ENCODE measurements at places on chromosomes 4 and X. TPM values are rescaled to one million over a fixed set of nuclear protein-coding genes. Genes with fewer than 3 reads are reported as not detected.

DNA sequence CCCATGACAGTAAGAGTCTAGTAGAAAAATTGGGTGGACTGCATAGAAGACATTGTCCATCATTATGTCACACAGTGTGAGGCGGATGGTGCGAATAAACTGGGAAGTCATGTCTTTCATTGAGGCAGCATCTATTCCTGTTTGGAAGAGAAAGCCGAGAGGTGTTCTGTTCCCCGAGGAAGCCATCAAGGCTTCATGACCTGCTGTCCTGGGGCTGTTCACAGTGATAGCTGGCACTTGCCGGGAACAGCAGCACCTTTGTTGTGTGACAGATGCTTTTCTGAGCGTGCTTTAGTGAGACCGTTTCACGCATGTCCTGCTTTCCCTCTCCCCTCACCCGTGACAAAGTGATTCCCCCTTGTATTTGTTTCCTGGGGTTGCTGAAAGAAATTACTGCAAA is 20.3 kb downstream of the RGS12 start:
- no peak overlapping the region for H3K27ac ChIP-seq
- H3K4me1 ChIP-seq = no peaks in the 10 kb centered on the region
- no peak overlapping the region for H3K4me3 ChIP-seq
- no peak for DNase-seq
- no peaks in the 10 kb centered on the region for H3K27me3 ChIP-seq
- H3K36me3 ChIP-seq = no peaks in the 10 kb centered on the region

DNA sequence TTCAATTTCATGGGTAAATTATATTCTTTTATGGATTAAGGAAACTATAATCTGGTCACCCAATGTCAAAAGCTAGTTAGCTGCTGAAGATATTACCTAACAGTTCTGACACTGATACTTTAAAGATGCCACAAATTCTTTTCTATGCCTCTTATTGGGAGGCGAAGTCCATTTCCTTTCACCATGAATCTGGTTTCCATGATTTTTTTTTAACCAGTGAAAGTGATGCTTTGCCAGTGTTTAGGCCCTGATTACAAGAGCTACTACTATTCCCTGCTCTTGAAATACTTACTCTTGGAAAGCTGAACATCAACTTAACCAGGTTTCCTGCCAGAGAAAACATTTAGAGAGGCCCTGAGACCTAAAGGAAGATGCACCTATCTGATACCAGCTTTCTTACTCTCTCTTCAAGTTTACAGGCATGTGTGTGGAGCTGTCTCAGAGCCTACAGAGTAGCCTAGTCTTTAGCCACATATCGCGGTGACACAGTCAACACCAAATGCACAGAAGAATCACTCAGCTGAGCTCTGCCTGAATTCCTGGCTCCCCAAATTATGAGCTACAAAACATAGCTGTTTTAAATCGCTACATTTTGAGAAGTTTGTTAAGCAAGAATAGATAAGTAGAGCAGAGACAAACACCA is 1280.8 kb downstream of the PCDH7 start:
- no peaks in the 10 kb centered on the region for H3K27me3 ChIP-seq
- no peaks in the 10 kb centered on the region for H3K36me3 ChIP-seq
- DNase-seq = no peak
- H3K4me1 ChIP-seq = no peaks in the 10 kb centered on the region
- H3K27ac ChIP-seq = no peak overlapping the region

- DNase-seq = no peak
- H3K4me3 ChIP-seq = no peak overlapping the region
- H3K4me1 ChIP-seq = no peaks in the 10 kb centered on the region
- H3K27me3 ChIP-seq = peaks cover 12% of the 10 kb centered on the region
- H3K36me3 ChIP-seq = no peaks in the 10 kb centered on the region
- H3K27ac ChIP-seq = no peak overlapping the region
Measured at GRCh38 chr4:10334506-10335028, 122.7 kb downstream of the ZNF518B start.

Gene ATP10D
- 4.7 TPM for total RNA-seq

Gene AKAP14
- not detected for total RNA-seq
